ENCODE measurements at places on chromosomes 6 and 20.
A peak's percentile ranks its signal among the peaks of the same experiment; 100 is the strongest.

DNA sequence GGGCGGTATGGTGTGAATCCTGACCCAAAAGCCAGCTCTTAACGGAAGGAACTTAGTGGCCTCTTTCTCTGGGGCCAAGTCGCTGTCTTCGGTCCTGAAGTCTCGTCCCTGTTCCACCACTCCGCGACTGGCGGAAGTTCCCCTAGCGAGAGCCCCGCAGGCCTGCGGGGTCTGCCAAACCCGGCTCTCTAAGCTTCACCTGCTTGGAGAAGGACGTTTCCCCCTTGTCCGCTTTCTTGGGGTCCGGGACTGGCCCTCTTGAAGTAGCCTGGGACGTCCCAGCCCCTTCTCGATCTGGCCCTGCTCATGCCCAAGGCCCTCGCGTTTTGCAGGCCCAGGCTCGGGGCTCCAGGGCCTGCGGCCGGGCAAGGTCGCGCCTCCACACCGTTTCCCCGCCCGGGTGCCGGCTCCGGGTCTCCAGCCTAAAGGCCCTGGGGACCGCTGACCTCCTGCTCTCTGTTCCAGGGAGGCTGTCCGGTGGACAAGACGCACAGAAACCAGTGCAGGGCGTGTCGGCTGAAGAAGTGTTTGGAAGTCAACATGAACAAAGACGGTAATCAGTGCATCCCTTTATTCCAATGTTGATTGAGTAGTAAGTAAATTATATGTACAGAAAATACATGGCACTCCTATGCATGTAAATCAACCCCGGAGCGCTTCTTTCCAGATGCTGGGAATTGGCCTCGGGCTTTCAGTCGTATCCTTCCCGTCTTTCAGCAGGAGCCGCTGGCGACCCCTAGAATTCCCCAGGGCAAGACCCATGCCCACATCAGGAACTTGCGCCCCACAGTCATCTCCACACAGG lies 8.8 kb downstream of the NR2E1 start:
- DNase-seq: peak; percentile 58

DNA sequence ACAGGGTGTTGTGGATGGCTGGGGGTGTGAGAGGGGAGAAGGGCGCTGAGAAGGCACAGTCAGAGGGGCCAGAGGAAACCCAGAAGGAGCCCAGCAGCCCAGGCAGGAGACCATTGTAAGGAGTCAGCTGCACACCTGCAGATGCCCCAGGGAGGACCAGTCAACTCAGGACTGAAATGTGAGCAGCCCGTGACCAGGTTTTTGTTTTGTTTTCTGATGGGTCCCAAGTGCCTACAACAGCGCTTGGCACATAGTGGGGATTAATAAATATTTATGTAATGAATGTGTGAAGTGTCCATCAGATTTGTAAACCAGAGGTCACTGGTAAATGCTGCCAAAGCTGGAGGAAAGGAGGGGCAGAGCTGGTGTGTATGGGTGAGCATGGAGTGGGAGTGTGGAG lies 30.2 kb downstream of the TRAM2 start:
- DNase-seq: no peak

GRCh38 chr6:164570801-164571200 lies 738.6 kb downstream of the C6orf118 start:
- DNase-seq: no peak

GRCh38 chr6:170086639-170087420 lies 204.0 kb downstream of the DLL1 start:
- no peak for DNase-seq
